Right lobe of liver (tissue), 6 donors: ENCODE measurements at places on chromosomes 6 and 20.

DNA sequence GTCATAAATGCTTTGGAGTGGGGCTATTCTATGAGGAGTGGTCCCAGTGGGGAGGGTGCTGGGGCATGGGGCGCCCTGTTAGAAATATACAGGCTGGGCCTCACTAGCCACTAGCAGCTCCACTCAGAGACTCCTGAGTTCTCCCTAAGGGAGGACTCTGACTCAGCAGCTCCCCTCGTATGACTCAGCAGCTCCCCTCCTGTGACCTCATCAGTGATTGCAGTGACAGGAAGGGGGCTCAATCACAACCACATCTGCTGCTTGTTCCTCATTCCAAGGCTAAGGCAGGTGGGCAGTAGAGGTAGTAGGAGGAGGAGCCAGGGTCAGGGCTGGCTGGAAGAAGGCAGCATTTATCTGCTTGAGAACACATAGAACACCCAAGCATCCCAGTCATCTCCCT is 73.7 kb downstream of the PRND start:
- no peaks in the 10 kb centered on the region for H3K4me1 ChIP-seq
- no peak overlapping the region for H3K27ac ChIP-seq
- no peaks in the 10 kb centered on the region for H3K27me3 ChIP-seq
- DNase-seq, result no peak
- H3K36me3 ChIP-seq, result no peaks in the 10 kb centered on the region

GRCh38 chr6:160353950-160354496 is 5.8 kb downstream of the SLC22A3 start:
- DNase-seq, result no peak
- no peak overlapping the region for H3K27ac ChIP-seq
- H3K4me1 ChIP-seq, result peaks cover 27% of the 10 kb centered on the region
- H3K4me3 ChIP-seq, result no peak overlapping the region

GRCh38 chr6:82331031-82331773 is 32.4 kb upstream of the TPBG start:
- H3K4me1 ChIP-seq, result no peaks in the 10 kb centered on the region
- no peak for DNase-seq
- H3K4me3 ChIP-seq, result no peak overlapping the region
- no peaks in the 10 kb centered on the region for H3K27me3 ChIP-seq

GRCh38 chr6:121848523-121849255 is 413.2 kb downstream of the GJA1 start:
- no peak overlapping the region for H3K27ac ChIP-seq
- H3K4me3 ChIP-seq, result no peak overlapping the region
- H3K27me3 ChIP-seq, result no peaks in the 10 kb centered on the region
- H3K36me3 ChIP-seq, result no peaks in the 10 kb centered on the region
- no peaks in the 10 kb centered on the region for H3K4me1 ChIP-seq
- no peak for DNase-seq

- no peaks in the 10 kb centered on the region for H3K4me1 ChIP-seq
- H3K27me3 ChIP-seq, result no peaks in the 10 kb centered on the region
- DNase-seq, result no peak
- H3K4me3 ChIP-seq, result no peak overlapping the region
These were observed 38.1 kb upstream of the UTRN start for GRCh38 chr6:144246988-144247387.
